ENCODE measurements at places on chromosomes 11 and 22.

DNA sequence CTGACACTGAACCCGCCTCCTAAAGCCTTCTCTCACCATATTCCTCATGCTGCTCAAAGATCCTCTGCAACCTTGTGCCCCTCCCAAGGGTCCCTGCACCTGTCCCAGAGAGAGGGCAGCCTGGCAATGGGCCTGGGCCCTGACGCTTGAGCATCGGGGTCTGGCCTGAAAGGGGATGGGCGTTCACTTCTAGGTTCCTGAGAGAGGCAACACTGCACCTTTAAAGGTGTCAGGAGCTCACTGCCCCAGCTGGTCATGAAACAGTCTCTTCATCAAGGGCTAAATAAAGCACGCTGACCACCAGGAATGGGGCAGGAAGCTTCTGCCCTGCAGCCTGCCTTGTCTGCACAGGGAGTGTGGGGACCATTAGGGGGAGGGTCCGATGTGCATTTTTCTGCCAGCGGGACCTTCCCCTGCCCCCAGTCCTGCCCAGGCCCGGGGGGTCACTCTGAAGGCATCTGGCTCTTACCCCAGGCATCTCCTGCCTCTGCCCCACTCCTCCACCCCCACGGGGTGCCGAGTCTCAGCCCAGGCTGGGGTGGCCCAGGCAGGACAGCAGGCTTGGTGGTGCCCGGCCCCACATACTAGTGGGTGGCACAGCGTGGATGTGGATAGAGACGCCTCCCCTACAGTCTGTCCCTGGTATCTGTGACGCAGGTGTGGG, 3.5 kb downstream of the C11orf21 start:
- no peak for DNase-seq

DNA sequence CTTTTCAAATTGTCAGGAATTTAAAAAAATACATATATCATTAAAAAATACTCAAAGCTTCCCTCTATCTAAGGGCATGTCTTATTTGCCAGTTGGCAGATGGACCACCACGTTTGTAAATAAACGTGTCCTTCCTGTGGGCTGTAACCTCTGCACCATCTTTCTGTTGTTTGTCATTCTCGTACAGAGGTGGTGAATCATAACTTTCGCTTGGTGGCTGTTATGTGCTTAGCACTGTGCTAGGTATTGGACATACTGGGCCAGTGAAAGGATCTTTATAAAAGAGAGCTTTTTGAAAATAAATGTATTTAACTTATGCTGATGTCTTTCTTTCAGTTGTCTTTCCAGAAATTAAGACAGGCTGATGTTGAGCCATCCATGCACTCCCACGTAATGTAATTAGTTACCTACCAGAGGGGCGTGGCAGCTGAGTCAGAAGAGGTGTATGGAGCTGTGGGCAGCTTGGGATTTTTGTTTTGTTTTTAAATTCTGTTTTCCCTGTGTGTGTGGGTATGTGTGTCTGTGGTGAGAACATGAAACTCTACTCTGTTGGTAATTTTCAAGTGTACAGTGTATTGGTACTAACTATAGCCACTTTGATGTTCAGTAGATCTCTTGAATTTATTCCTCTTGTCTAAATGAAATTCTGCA, 62.7 kb downstream of the TECTA start:
- no peak for DNase-seq

- no peak for DNase-seq
Measured at GRCh38 chr11:95443386-95443785, 212.4 kb upstream of the SESN3 start.

DNA sequence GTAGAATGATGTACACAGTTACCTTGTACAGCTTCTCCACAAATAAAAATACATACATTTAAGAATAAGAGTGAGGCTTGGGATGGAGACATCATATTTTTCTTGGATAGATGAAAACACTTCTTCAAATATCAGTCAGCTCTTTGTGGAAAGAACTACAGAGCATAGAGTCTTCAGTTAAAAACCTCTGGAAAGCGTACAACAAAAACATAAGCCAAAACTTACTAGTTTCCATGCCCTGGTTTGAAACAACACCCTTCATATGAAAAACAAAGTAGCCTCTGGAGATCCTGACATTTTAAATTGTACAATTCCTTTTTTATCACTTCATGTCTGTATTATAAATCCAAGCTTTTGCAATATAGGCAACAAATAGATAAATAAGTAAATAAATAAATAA, 7.0 kb upstream of the CEP126 start:
- DNase-seq = no peak

- DNase-seq = no peak
Measured at GRCh38 chr11:6258141-6258540, 1.5 kb upstream of the CCKBR start.

GRCh38 chr11:111019871-111020670, 225.5 kb upstream of the POU2AF2 start:
- DNase-seq = peak; percentile 67

GRCh38 chr11:72373163-72373562, 61.2 kb downstream of the CLPB start:
- no peak for DNase-seq

GRCh38 chr11:87125257-87125656, 87.5 kb downstream of the TMEM135 start:
- no peak for DNase-seq

DNA sequence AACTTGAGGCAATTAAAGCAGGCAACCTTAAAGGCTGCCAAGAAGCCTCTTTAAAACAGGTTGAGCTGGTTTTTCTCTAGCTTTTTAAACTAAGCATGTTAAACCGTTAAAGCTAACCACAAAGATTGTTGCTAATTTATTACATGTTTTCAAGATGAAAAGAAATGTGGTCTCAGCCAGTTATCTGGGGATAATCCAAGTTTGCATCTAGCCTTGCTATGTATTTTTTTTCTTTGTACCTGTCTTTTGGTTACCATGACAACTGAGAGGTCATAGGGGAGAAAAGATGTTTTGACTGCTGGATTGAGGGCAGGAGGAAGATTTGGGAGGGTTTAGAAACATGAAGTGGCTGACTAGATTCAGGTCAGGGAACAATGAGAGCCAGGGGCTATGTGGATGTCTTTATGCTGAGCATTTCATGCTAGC, 19.2 kb upstream of the PGM2L1 start:
- no peak for DNase-seq

- DNase-seq = no peak
Measured at GRCh38 chr22:22556995-22557925, 1.8 kb downstream of the PRAME start.

GRCh38 chr22:48566741-48567140, 1260.9 kb downstream of the BRD1 start:
- no peak for DNase-seq

Measured in CD14-positive monocyte (primary cell).